ENCODE measurements at places on chromosomes 5 and 9. TPM values are rescaled to one million over a fixed set of nuclear protein-coding genes. Genes with fewer than 3 reads are reported as not detected.

ANKRD20A1 gene
- not detected for total RNA-seq

IL17B gene
- not detected for total RNA-seq

SHISAL2B gene
- total RNA-seq, result not detected

PCDHA11 gene
- not detected for total RNA-seq

GARIN3 gene
- total RNA-seq, result 0.82 TPM

SIT1 gene
- 80.9 TPM for total RNA-seq

SPRY4 gene
- total RNA-seq, result 0.93 TPM

PCDHGB1 gene
- not detected for total RNA-seq

PAM gene
- 54.0 TPM for total RNA-seq
